Omental fat pad (tissue), 4 donors: ENCODE measurements at places on chromosomes 7 and 10.

DNA sequence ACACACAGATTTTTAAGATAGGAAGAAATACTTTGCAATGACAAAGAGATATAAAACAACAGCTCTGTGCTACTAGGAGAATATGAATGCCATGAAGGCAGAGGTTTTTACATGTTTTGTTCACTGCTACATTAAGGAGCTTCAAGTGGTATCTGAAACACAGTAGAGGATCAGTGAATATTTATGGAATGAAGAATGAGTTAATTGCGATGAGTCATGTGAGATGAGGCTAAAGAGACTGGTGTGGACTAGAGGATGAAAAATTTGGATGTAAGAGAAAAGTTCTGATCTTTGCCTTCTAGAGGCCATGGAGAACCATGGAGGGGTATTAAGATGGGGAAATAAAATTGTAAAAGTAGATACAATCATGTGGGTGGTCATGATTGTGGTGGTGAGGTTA, 434.2 kb downstream of the PHTF2 start:
- no peak for DNase-seq

DNA sequence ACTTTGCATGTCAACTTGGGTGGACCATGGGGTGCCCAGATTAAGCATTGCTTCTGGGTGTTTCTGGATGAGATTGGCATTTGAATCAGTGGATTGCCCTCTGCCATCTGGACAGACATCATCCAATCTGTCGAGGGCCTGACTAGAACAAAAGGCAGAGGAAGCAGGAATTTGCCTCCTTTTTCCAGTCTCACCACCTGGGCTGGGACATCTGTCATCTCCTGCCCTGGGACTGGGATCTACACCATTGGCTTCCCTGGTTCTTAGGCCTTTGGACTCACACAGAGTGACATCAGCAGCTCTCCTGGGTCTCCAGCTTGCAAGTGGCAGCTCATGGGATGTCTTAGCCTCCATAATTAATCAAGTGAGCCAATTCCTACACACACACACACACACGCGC, 10.3 kb downstream of the SLC13A4 start:
- no peak for DNase-seq

- DNase-seq: no peak
These were observed 225.0 kb upstream of the CELF2 start for GRCh38 chr10:10792681-10793080.

GRCh38 chr10:103620352-103620740, 126.8 kb downstream of the NEURL1 start:
- no peak for DNase-seq

DNA sequence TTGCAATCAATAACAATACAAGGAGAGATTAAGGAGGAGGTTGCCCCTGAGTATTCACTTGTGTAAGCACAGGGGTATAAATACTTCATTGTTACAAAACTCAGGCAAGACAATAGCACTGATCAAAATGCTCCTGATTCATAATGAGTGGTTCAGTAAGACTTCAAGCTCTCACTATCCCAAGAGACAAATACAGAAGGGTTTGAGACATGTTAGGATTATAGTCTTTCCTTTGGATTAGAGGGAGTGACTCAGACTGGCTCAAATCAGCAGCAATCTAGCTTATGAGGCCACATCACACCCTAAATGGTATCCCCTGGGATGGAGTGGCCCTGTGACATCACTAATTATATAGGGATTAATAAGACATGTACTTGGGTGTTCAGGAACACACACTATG, 167.2 kb upstream of the HGF start:
- DNase-seq: no peak

- DNase-seq: no peak
These were observed 168.3 kb downstream of the MYOF start for GRCh38 chr10:93313798-93314197.

GRCh38 chr7:90347759-90348158, 1.2 kb downstream of the GTPBP10 start:
- no peak for DNase-seq

DNA sequence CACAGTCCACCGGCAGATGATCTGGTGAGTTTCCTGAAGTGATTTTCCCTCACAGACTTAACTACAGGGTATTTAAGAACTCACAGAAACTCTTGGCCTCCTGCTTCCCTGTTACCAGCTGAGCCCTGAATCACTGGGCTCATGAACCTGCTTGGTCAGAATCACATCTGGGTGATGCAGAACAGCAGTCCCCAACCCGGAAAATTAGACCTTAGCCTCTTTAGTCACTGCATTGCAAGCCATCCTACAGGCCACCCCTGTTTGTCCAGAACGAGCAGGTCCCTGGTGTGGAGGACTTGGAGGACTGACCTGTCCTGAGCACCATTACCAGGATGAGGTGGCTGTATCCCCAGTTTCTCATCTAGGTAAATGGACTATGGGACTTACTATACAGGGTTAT, 539.2 kb downstream of the TNS3 start:
- no peak for DNase-seq
